ENCODE measurements at places on chromosomes 5 and 9. TPM values are rescaled to one million over a fixed set of nuclear protein-coding genes. Genes with fewer than 3 reads are reported as not detected.

DNA sequence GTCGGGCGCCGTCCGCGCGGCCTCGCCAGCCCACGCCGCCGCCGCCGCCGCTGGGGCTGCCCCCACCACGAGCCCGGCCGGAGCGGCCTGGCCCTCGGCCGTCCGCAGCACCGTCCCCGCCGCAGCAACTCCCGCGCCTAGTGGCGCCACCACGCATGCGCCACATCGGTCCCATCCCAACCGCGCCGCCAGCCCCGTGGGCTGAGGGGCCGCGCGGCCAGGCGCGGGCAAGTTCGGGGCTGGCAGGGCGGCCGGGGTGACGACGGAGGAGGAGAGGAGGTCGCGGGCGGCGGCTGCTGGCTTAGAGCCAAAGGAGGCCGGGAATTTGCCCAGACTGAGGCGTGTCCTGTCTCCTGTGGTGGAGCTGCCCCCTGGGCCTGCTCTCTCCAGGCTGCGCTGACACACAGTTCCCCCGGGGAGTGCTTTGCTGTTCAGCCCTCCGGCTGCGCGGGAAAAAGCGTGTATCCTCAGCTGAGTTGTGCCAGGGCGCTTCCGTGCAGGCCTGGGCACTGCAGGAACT is at the start of gene TUSC1:
Gene TUSC1, minus strand, starts transcription at position 298 of the 520 bp plus-strand sequence. Its CDS starts 132 bp downstream, at position 166.
- no peak within 1 kb of the TSS for H3K27ac ChIP-seq
- peaks cover 24% of the 10 kb centered on the region for H3K4me1 ChIP-seq

GHR gene
- 1.9 TPM for total RNA-seq

DNA sequence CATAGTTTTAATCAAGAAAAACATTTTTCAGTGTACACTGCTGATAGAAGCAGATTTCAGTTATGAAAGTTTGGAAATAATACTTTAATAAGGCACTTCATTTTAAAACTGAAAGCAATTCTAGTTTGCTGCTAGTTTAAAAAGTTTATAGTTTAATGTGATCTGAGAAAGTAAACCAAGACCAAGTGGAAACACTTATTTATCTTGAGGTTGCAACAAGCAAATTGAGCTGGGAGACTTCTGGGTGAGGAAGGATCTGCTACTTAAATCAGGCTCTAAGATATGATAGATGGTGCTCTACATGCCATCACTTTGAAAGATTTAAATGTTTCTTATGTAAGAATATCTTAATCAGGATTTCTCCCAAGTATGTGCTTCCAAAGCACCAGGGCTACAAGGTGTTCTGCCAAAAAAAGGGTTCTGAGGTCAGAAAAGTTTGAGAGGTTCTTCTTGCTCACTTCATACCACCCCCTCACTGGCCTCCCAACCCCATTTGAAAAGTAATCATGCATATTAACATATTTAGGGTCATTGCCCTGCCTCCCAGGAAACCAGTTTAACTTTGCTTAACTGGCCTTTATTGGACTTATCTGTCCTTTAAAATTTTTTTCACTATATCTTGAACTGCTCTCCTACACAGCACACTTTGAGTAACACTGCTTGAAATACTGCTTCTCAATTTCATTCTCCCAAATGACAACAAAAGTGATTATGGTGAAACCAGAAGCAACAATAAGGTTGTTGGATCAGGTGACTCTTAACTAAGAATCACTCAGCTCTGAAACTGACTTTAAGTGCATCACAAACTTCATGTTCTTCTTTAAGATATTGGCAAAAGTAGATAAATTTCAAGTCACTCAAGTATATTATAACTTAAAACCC is 15.5 kb downstream of the SLC44A1 start:
- no peak for DNase-seq
- 0 out of 2 replicates have a peak overlapping the region, but pooled peaks have one; percentile 3 for H3K27ac ChIP-seq
- peak overlapping the region; percentile 7 for H3K4me3 ChIP-seq
- H3K4me1 ChIP-seq, result peaks cover 40% of the 10 kb centered on the region
- H3K27me3 ChIP-seq, result no peaks in the 10 kb centered on the region

RAB3C gene
- total RNA-seq, result 11.7 TPM

DNA sequence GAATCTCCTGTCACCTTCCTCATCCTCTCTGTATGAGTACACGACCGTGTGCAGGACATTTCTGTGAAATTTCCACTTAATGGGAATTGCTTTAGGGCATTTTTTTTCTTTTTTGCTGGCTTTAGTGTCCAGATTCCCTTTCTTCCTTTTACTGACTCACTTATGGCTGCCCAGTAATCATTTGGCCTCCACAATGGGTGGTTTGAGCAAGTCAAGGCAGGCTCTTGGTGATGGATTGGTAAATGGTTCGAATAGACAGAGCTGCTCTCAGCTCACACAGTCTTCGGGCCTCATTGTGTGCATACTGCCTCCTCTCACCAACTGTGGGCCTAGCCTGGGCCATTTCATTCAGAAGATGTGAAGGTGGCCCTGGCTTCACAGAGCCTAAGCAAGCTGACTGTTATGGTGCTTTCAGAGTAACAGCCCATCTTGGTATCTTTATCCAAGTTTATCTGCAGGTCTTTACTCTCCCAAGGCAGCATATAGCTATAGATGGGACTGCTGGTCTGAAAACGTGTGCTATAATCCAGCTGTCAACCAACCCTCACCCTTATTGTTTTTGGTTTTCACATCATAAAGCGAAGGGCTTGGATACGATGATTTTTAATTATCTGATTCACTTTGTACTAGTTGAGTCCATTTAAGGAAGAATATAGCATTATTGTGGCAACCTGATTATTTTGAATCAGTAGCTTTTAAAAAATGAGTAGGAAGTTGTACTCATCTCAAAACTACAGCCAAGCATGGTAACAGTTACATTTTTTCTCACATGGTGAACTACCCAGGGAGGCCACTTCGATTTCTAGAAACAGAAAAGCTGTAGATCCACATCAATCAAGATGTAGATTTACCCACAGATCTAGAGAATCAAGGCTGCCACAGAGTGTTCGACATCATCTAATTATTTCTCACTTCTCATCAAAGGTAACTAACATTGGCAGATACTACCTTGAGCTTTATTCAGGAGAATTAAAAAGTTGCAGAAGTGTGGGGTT is 50.4 kb upstream of the CKMT2 start:
- no peaks in the 10 kb centered on the region for H3K27me3 ChIP-seq
- no peak overlapping the region for H3K27ac ChIP-seq
- no peak for DNase-seq
- H3K36me3 ChIP-seq, result no peaks in the 10 kb centered on the region
- H3K4me3 ChIP-seq, result no peak overlapping the region

- no peak for DNase-seq
- H3K4me1 ChIP-seq, result no peaks in the 10 kb centered on the region
- H3K36me3 ChIP-seq, result no peaks in the 10 kb centered on the region
- no peak overlapping the region for H3K27ac ChIP-seq
Observed at GRCh38 chr9:137971477-137972138, 94.0 kb downstream of the CACNA1B start.

LHFPL2 gene
- total RNA-seq, result 50.8 TPM

DNA sequence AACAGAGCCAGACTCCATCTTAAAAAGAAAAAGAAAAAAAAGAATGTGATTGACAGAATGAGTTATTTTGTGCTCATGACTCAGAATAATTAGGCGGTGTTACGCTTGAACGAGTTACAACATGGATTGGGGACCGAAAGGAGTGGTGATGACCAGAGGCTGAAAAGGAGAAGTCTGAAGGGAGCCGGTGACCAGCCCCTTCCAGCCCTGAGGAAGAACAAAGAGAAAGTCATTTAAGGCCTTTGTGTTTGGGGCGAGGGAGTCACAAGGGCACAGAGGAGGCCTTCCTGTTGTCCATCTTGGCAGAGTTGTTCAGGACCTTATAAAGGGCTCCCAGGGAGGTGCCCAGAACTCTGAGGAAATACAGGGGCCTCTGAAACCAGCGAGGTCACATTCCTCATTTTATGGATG is 131.6 kb downstream of the GOLPH3 start:
- no peaks in the 10 kb centered on the region for H3K27me3 ChIP-seq
- DNase-seq, result no peak
- H3K36me3 ChIP-seq, result peaks cover 4% of the 10 kb centered on the region
- H3K4me1 ChIP-seq, result no peaks in the 10 kb centered on the region
- H3K4me3 ChIP-seq, result no peak overlapping the region

C9orf50 gene
- not detected for total RNA-seq

- no peak for DNase-seq
- H3K4me1 ChIP-seq, result peaks cover 16% of the 10 kb centered on the region
- no peaks in the 10 kb centered on the region for H3K36me3 ChIP-seq
- no peak overlapping the region for H3K4me3 ChIP-seq
- H3K27me3 ChIP-seq, result no peaks in the 10 kb centered on the region
- no peak overlapping the region for H3K27ac ChIP-seq
Observed at GRCh38 chr5:82111191-82111590, 139.4 kb downstream of the ATG10 start.

DNA sequence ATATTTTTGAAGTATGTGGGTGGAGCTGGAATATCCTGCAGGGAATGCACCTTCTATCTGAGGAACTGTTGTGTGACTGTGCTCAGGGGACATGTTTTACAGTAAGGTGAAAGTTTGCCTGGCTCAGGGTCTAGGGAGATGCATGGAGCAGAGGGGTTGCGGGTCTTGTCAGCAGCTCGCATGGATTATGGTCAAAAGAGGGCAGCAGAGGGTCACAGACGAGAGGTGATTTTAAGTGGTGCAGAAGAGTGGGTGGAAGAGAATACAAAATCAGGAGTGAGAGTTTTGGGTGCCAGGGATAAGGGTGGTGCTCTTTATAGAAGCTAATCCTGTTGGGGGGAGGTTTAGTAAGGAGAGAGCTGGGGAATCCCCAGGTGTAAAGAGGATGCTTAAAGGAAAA is 53.5 kb upstream of the GRIN3A start:
- no peaks in the 10 kb centered on the region for H3K36me3 ChIP-seq
- H3K27ac ChIP-seq, result no peak overlapping the region
- DNase-seq, result peak; percentile 75

- no peak overlapping the region for H3K27ac ChIP-seq
Observed at GRCh38 chr9:4519604-4520003, 29.3 kb downstream of the SLC1A1 start.

UGT3A2 gene
- 27.0 TPM for total RNA-seq

GRCh38 chr9:110291921-110292557 is 35.7 kb upstream of the TXN start:
- DNase-seq, result peak; percentile 8
- no peaks in the 10 kb centered on the region for H3K27me3 ChIP-seq
- H3K4me1 ChIP-seq, result no peaks in the 10 kb centered on the region
- H3K4me3 ChIP-seq, result no peak overlapping the region
- no peak overlapping the region for H3K27ac ChIP-seq

CARTPT gene
- not detected for total RNA-seq

DNA sequence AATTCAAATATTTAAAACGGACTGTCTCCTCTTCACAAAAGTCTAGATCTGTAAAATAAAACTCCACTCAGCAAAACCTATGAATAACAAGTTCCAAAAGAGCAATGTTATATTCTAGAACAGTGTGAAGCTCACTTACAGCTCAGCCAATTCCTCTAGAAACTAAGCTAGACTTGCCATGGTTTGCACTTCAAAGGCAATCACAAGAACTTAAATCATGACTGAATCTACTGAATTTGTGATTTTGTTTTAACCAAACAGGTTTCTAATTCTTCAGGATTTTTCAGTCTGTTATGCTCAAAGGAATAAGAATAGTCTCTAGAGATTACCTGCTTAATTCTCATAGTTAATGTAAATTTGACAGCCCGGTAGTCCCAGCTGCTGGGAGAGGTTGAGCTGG is 1.4 kb upstream of the PKD2L2 start:
- H3K36me3 ChIP-seq, result no peaks in the 10 kb centered on the region
- H3K4me1 ChIP-seq, result peaks cover 16% of the 10 kb centered on the region
- H3K27me3 ChIP-seq, result no peaks in the 10 kb centered on the region
- no peak for DNase-seq
- H3K4me3 ChIP-seq, result no peak overlapping the region
- H3K27ac ChIP-seq, result no peak overlapping the region

DNA sequence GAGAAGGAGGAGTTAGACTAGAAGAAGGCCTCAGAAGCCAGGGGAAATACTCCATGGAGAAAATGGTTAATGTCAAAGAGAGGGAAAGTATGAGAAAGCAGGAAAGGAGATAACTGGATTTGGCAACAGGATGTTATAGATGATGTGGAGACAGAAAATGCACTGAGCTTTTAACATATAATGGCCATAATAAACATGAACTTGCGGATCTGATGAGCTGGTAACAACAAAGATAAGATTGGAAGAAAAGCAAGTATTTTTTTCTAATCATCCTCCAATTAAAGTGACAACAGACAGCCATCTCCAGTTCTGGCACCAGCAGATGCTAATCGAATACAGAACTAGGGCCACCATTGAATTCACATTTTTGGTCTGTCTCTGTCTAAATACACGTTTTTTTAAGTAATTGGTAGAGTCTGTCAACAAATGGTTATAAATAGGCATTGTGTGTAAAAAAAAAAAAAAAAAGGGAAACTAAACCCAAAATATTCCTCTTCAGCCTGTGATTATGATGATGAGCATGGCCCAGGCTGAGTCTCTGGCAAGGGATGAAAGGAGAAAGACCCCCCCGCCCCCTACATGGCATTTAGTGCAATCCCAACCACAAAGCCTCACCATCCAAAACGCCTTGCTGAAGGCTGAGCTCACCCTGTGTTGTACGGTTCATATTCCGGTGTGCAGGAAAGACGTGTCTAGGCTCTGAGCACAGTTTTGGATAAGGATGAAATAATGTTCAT is 149.5 kb upstream of the LHFPL2 start:
- 0 out of 2 replicates have a peak, but pooled peaks cover 4% of the 10 kb centered on the region for H3K4me1 ChIP-seq
- H3K27me3 ChIP-seq, result no peaks in the 10 kb centered on the region
- no peak overlapping the region for H3K4me3 ChIP-seq
- DNase-seq, result no peak
- no peak overlapping the region for H3K27ac ChIP-seq
- no peaks in the 10 kb centered on the region for H3K36me3 ChIP-seq

GRCh38 chr9:124381170-124381945 is 33.9 kb downstream of the PSMB7 start:
- no peaks in the 10 kb centered on the region for H3K27me3 ChIP-seq
- H3K27ac ChIP-seq, result no peak overlapping the region
- no peaks in the 10 kb centered on the region for H3K4me1 ChIP-seq
- DNase-seq, result no peak

DNA sequence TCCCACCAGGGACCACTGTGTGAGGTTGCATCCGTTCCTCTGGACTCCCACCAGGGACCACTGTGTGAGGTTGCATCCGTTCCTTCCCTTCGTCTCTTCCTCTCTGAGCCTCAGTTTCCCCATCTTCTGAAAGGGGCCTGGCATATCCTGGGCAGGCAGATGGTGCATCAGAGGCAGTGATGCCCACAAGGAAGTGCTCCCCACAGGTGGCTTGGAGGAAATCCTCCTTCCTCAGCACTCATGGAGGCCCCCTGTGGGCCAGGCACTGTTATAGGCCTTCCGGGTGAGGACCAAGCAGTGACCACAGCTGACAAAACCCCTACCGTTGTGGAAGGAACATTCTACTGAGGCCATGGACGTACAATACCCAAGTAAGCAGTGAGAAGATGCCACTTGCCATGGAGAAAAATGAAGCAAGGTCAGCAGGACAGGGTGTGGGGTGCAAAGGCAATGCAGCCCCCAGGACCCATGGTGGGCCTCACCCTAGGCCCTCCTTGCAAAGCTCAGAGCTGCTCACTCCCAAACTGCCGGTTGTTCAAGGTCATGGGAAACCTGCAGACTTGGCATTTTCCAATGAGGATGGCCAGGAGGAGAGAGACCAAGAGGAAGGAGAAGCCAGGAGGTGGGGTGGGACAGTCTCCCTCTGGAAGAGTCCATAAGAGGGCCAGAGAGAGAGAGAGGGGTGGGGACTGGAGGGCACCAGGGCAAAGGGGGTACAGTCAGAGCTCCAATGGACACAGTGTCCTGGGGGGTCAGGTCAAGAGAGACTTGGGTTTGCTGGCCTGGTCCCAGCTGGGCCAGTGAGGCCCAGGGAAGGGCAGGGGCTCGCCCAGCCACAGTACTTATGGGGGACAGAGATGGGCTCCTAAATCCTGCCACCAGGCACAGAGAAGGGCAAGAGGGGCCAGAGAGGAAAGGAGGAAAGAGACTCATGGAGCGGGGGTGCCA is 51.1 kb downstream of the C9orf50 start:
- peak overlapping the region; percentile 69 for H3K4me3 ChIP-seq
- H3K27ac ChIP-seq, result no peak overlapping the region
- peak; percentile 73 for DNase-seq
- H3K27me3 ChIP-seq, result peaks cover 21% of the 10 kb centered on the region
- peaks cover 15% of the 10 kb centered on the region for H3K4me1 ChIP-seq

All from GM23338 (cell line).